ENCODE measurements at places on chromosomes 7 and 10.
A peak's percentile ranks its signal among the peaks of the same experiment; 100 is the strongest.

DNA sequence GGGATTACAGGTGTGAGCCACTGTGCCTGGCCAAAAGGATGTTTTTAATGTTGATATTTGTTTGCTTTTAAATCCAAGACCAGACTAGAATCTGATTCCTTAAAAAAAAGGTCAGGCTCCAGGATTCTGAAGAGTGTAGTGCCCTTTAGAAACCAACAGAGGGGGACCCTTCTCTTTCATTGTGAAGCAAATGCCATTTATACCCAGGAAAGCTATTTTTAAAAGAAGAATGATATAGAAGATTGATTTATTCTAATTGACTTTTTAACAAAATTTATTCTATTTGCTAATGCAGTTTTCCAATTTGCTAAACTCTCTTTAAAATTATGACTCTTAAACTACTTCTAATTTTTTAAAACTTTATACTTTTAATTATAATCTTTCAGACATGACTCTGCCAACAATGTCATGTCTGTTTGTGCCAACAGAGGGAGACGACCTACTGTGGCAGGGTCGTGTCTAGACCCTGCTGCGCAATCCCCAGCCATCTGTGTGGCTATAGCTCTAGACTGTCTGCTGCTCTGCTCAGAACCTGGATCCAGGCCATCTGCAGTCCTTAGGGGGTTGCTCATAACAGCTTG lies 201.0 kb upstream of the IMMP2L start:
- DNase-seq = peak; percentile 38

DNA sequence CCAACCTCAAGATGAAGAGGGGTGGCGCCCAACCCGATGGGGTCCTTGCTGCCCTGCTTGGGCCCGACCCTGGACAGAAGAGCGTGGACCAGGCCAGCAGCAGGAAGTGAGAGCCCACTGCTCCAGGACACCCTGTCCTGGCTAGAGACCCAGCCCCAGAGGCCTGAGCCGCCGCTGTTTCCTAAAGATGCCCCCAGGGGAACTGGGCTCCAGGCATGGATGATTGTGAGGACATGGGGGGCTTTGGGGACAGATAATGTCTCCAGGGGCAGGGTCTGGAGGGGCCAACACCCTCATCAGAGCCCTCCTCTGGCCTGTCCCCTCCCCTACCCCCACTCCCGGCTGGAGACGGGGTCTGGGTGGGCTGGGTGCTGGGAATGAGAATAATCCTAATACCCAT lies 71.7 kb downstream of the MYL10 start:
- DNase-seq = no peak

DNA sequence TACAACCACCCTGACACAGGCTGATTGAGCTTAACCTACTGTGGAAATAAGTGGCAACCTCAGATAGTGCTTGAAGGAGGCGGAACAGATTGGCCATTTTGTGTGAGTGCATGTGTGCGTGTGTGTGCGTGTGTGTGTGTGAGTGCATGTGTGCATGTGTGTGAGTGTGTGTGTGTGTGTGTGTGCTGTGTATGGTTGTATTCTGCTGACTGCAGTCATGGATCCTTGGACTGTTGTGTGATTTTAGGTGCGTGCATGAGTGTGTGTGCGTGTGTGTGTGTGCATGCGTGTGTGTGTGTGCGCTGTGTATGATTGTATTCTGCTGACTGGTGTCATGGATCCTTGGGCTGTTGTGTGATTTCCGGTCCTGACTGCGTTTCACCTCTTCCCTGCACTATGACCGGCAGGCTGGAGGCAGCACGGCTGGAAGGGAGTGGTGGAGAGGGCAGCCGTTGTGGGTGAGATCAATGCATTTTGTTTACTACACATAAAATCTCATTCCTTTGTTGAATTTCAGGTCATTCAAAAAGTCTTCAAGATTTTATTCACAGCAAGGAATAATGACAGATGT lies 6.3 kb downstream of the IQCE start:
- no peak for DNase-seq

DNA sequence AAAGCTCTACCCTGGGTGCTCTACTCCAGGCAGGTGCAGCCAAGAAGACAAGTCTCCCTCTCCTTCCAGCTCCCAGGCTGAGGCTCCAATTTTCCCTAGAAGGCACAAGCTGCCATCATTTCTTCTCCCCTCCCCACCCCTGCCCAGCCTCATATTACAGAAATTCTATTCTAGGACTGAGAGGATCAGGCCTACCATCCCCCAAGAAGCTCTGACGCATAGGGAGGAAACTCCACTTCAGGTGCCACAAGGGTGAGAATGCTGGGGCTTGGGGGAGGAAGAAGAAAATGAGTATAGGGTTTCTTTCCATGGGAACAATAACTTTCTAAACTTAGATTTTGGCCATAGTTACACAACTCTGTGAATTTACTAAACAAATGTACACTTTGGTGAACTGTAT lies 35.3 kb downstream of the FEZF1 start:
- no peak for DNase-seq

DNA sequence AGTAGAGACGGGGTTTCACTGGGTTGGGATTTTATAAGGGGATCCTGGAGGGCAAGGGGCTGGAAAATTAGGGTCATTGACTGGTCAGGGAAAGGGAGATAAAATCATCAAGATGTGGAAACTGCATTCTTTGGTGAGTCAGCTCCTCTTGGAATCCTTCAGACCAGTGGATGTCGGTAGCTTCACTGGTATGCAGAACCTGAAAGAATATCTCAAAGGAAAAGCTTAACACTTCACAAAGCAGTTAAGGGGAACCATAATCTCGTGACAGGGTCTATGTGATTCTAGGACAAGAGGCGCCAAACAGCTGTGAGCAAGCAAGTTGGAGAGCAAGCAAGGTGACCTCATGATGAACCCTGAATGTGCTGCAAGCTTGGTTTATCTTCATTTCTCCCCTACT lies 634.7 kb upstream of the AUTS2 start:
- no peak for DNase-seq

DNA sequence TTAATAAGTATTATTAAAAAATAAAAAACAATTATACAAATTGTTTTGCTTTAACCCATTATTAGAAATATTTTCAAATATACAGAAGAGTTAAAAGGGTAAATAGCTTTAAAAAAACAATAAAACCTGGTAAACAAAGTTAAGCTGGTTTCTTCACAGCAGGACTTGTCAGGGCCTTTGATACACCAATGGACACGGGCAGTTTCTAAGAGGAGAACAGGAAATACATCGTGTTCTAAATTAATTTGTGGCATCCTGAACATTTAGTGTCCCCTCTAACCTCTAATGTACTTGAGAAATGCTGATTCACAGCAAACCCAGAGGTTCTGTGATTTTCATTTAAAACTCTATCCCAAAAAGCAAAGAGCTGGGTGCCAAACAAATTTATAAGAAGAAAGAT lies 80.8 kb downstream of the RAB11FIP2 start:
- DNase-seq = no peak
